ENCODE measurements at places on chromosomes 7 and 10.

DNA sequence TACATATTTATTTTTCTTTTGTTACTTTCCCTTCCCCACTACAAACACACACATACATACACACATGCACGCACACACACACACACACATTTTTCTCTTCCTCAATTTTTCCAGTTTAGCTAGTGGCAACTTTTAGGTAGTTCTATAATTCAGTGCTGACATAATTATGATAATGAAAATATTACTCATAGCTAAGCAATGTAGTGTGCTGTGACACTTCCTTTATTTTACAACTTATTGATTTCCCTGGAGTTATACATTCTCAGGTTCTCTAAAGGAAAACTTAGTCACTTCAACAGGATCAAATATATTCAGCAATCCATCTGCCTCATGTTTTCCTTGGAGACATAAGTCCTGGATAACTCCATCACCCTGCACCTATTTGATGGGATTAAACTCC lies 151.6 kb downstream of the CACNA2D1 start:
- no peak for DNase-seq

- no peak for DNase-seq
Observed at GRCh38 chr7:122827763-122828162, 58.5 kb downstream of the CADPS2 start.

GRCh38 chr7:89798599-89798996 lies 355.7 kb upstream of the STEAP1 start:
- no peak for DNase-seq

DNA sequence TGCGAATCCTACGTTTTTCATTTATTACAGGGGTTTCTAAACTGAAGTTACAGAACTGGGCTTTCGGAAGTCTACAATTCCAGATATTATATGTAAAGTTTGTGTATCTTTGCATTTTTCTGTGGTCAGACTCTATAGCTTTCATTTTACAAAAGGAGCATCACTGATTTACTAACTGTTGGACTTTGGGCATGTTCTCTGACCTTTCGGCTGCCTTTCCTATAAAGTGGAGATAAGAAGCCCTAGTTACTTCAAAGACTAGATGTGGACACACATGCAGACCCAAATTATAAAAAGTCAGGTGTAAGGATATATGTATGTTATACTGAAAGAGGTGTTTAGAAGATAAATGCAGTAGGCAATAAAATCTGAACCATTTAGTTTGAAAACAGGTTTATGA lies 126.6 kb upstream of the PRKCQ start:
- DNase-seq, result no peak

DNA sequence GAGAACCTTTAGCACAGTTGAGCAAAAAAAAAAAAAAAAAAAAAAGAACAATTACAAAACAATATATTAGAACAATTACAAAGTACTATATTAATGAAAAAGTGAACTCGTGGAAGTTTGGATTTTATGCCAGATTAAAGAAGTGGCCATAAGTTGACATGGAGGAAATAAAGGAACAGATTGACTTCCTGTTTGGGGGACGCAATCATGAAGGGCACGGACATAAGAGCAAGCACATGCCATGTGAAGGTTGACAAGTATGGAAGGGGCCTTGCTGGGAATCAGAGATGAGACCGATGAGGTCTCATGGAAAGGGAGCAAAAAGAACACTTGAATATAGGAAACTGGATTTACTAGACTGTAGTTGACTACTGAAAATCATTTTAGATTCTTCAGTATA lies 61.7 kb downstream of the ICA1 start:
- DNase-seq, result no peak

GRCh38 chr7:87219545-87220025 lies at the start of gene TMEM243:
TSS of gene TMEM243 (minus strand) at chr7:87219732. CDS start at chr7:87219503, 229 bp downstream.
- peak; percentile 81 for DNase-seq

- no peak for DNase-seq
Observed at GRCh38 chr10:103467406-103467805, 8.7 kb upstream of the CALHM1 start.

GRCh38 chr7:54802841-54803240 lies 43.8 kb upstream of the SEC61G start:
- DNase-seq, result no peak

GRCh38 chr7:129160161-129160905 lies 15.8 kb downstream of the TSPAN33 start:
- no peak for DNase-seq

DNA sequence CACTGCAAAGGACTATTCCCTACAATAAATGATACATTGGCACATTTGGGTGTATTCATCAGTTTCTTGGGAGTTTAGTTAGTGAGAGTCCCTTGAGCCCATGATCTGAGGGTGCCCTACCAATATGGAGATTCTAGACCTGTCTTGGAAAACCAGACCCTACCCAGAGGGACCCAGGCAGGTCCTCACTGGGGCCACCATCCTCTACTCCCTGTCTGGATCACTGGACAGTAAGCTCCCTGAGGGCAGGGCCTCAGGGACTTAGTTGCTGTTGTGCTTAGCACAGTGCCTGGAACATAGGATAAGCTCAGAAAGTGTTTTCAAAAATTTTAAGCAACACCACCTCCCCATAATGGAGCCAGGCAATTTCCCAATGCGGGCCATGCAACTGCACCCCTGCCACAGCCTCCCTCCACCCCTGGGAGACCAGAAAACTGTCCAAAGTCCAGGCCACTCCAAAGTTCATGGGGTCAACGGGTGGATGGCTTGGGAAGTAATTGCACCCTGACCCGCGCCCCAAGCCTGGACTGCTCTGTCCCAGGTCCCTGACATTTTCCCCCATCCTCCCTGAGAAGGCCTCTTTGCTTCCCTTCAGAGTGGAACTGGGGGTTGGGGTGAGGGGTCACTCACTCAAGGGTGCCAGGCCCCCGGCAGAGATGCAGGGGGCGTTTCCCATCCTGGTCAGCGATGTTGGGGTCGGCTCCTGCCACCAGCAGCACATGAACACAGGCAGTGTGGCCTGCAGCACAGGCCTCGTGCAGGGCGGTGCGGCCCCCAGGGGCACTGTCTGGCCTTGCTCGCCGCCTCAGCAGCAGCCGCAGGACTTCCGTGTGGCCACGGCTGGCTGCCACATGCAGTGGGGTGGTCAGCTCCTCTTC lies 1.0 kb downstream of the ASB10 start:
- no peak for DNase-seq

DNA sequence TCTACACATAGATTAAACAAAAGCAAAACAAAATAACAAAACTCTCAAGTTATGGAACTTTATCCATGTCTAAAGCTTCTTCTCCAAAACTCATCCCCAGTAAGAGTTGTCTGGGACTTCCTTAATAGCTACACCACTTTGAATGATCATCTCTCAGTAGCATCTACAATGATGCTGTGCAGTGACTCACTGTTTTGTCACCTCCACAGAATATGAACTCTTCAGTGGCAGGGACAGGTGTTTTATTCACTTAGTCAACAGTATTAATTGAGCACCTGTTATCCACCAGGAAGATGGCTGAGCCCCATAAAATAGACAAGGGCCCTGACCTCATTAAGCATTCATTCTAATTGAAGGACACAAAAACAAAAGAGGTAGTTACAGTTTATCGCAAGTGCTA lies 350.7 kb downstream of the ELMO1 start:
- DNase-seq, result no peak

DNA sequence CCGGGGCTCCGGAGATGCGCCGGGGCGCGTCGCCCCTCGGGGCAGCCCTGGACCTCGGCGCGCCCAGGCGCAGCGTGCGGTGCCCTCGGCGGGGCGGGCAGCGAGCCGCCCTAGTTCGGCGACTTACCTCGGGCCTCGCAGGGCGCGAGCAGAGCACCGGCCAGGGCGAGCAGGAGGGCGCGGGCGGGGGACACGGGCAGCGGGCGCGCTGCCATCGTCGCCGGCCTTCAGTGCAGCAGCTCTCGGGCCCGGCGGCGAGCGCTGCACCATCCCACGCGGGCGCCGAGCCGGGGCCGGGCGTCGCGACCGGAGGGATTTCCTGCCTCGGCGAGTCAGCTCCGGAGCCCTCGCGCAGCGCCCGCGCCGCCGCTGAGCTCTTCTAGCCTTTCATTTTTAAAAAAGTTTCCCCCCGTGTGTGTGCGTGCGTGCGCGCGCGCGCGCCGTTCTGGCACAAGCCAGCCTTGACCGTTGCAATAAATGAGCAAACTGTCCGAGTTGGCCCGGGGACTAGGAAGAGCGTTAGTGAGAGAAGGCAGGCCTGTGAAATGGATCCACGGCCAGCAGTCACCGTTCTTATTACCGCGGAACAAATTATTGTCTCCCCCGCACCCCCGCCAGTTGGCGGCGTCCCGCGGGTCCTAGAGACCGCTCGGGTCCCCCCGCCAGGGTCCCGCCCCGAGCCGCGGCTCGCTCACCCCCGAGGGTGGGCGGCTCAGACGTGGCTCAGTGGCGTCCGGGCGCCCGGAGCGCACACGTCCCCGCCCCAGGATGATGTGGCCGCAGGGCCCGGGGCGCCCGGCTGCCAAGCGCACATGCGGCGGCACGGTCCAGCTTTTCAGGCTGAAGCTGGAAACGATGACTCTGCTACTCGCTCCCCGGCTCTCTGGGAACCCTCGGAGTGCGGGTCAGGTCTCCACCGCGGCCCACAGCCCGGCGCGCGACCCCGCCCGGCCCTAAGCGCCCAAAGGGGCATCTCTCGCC lies at the start of gene ADAM12:
Gene ADAM12 (minus strand): TSS at position 547 of the 981 bp plus-strand sequence. CDS start 332 bp downstream, at position 215.
- peak; percentile 9 for DNase-seq

GRCh38 chr7:20958572-20958971 lies 171.9 kb upstream of the SP8 start:
- no peak for DNase-seq

DNA sequence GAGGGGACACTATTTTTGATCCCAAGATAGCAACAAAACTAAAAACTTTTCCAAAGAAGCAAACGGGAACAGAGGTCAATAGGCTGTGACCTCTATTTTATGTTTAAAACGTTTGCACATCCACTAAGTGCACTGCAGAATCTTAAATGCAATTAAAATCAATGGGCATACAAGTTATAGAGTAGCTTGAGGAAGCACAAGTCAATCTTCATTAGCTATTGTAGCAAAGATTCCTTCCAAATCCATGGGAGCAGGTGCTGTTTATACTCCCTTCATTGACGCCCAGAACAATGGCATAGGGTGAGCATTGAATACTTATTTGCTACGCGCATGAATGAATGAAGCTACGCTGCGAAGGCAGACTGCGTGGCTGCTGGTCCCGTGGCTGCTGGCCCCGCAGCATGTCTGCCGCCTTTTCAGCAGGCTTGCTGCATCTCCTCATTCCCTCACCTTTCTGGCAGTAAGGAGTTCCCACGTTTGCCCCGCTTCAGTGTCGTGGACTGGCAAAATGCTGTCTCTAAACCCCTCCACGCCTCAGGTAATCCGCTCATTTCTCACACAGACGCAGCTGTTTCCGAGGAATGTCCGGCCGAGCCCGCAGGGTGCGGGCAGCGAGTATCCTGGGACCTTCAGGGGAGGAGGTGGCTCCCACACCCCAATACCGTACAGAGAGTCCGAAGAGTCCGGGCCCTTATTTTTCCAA lies 754 bp upstream of the PHYHIPL start:
- DNase-seq, result no peak

DNA sequence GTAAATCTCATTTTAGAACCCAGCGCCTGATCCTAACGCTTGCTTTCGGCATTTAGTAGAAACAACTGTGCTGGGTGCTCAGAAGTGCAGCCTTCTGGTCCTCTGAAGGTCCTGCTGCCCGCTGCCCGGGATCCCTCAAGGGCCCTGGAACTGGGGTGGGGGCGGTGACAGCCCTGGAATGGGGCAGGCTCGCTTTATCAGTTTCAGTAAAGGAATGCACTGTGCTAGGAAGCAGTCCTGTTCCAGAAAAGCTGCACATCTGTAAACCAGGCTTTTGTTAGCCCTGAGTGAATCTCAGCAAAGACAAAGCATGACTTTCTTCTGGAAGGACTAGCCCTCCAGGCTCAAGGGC lies 254.6 kb downstream of the TNS3 start:
- DNase-seq, result no peak

- no peak for DNase-seq
Observed at GRCh38 chr7:82745117-82745516, 301.5 kb upstream of the CACNA2D1 start.
